Hepatic stellate cell (primary cell): ENCODE measurements at places on chromosomes 2 and 18.

DNA sequence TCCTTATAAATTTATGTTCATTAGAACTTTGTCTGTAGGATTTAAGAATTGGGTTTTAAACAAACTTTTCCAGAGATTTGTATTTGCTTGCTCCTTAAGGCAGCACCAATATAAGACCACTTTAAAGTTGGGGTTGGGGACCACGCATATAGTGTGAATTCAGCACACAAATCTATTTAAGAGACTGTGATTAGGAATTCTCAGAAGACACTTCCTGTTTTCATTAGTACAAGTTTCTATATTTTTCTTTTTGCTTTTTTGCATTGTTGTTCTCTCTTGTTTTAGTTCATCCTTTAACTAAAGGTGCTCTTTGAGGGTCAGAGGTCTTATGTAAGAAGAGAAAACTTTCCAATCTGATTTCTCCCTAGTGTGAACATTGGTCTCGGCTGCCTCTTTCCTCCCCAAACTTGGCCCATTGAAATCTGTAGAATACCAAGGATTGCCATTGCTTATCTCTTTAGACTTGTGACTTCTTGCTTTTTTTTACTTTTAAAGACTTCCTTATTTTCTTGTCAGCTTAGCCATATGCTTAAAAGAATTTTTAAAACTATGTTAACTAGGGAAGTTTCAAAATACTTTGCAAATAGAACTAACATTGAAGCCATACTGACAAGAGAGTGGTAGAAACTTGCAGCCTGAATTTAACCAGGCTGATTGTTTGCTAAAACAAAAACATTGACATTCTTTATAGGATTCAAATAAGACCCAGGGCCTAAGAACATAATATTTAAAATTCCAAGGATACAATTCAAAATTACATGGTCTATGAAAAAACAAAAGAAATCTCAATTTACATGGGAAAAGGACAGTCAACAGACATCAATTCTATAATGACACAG lies 264.1 kb upstream of the FN1 start:
- no peak for DNase-seq

GRCh38 chr2:190017837-190018236 lies 44.7 kb downstream of the MSTN start:
- DNase-seq: no peak

GRCh38 chr2:64649626-64650025 lies 4.1 kb downstream of the SERTAD2 start:
- DNase-seq: no peak

DNA sequence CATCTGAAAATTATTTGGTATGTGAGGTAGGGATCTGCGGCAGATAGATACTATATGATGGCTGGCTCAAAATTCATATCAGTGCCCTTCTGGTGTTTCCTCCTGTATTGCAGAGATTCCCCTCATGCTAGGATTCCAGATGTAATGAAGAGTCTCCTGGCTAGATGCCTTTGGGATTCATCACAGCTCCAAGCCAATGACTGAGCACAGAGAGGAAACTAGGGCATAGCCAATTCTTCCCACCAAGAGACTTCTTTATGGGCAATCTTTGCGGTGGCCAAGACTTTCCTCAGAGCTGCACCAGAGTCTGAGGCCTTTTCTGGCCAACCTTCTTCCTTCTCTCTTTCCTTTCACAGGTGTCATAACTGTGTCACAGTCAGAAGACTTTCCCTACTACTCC lies 25.5 kb upstream of the CIB4 start:
- no peak for DNase-seq

GRCh38 chr2:57450170-57450569 lies 596.4 kb upstream of the VRK2 start:
- DNase-seq: peak; percentile 8

GRCh38 chr2:25673300-25674076 lies at the start of gene DTNB:
Gene DTNB (minus strand): TSS chr2:25673577. CDS start chr2:25652660, 20,917 bp downstream.
- DNase-seq: peak; percentile 64

GRCh38 chr18:62788111-62788510 lies 72.8 kb downstream of the PHLPP1 start:
- no peak for DNase-seq

DNA sequence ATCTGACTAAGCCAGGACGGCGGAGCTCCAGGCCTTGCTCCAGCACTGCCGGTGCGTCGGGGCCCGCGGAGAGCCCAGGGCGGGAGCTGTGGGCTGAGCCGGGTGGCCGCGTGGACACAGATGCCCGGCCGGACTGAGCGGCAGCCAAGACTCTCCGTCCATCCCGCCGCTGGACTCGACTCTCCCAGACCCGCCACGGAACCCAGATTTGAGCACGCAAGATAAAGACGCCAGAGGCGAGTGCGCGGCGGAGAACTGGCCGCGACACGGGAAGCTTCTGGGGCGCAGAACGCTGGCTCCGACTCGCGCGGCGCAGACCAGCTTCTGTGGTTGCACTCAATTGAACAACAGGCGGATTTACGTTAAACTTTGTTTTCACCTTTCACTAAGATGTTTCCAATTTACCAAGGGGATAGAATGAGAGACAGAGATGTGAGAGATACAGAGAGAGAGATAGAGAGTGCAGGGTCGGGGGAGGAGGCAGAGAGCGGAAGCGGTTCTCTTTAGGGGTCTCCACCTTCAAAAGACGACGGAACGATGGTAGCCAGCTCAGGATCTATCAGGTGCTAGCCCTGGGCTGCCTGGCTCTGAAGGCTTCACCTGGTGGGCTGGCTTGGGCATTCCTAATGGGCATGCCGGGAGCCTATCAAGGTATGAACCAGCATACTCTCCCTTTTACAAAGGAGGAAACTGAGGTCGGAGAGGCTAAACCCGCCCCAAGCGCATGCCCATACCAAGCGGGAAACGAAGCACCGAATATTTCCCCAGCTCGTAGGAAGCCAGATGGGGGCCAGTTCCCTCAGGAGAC lies 10.4 kb upstream of the EN1 start:
- DNase-seq: peak; percentile 8

- DNase-seq: no peak
Observed at GRCh38 chr18:36597636-36598035, 231.2 kb downstream of the TPGS2 start.

GRCh38 chr2:205280596-205281236 lies 401.6 kb upstream of the NRP2 start:
- DNase-seq: no peak

DNA sequence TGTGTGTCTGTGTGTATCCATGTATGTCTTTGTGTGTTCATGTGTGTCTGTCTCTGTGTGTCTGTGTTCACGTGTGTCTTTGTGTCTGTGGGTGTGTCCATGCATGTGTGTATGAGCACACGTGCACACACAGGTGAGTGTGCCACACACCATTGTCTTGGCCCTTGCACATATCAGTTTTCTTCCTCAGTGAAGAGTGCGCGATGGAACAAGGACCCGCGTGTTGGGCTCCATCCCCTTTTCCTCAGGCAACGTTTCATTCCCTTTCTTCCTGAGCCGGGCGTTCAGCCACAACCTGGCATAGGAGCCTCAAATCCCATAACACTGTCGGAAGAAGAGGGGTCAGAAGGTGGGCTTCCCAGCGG lies 74.3 kb downstream of the PTGR3 start:
- DNase-seq: no peak

- DNase-seq: peak; percentile 31
Observed at GRCh38 chr2:6826081-6826913, 39.4 kb downstream of the CMPK2 start.

DNA sequence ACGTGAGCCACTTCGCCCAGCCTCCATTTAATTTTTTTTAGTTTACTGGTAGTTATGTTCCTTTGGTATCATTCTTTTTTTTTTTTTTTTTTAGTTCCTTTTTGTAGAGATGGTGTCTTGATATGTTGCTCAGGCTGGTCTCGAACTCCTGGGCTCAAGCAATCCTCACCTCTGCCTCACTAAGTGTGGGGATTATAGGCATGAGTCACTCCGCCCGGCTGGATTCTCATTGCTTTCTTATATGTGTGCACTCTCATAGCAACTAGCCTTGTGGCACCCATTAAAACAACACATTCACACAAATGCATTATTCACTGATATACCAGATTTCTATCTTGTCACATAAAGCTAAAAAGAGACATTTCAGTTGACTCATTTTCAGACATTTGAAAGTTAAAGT lies 4.2 kb downstream of the TTC27 start:
- DNase-seq: peak; percentile 11

- peak; percentile 31 for DNase-seq
Observed at GRCh38 chr18:58788971-58789875, 75.5 kb upstream of the ZNF532 start.

DNA sequence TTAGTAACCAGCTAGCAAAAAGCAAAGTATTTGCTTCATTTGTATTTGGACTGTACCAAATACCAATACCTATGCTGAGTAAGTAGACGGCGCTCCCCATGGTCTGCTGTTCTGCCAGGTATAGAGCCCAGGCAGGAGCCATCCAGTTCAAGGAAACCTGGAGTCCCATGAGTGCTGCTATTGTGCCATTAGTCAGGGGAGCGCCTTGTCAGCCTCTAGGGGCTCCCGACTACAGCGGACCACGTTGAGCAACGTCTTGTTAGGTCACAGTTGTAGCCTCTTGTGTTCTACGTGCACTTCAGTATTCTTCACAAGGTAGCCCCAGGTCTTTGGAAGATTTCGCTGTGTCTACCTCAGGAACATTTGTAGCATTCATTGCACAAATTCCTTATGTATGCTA lies 21.6 kb upstream of the SLC9A2 start:
- no peak for DNase-seq

DNA sequence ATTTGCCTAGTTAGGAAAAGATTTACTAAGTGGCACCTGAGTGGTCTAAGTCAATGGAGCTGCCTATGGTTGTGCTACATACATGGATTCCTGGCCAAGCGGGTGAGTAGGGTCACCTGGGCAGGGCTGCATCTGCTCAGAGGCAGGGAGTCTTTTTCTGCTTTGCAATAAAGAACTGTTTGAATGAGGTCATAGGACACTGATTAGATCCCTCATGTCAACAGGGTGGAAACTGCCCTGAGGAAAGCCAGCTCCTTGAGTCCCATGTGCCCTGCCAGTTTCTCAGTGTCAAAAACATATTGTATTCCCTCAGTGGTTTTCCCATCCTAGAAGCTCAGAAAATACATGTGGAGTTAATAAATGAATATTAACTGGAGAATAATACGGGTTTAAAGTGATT lies 4.6 kb downstream of the LAMA3 start:
- DNase-seq: no peak

GRCh38 chr2:120291401-120292311 lies 39.0 kb downstream of the RALB start:
- no peak for DNase-seq

GRCh38 chr2:13681936-13682335 lies 950.6 kb upstream of the LRATD1 start:
- no peak for DNase-seq

- no peak for DNase-seq
Observed at GRCh38 chr2:173221132-173221695, 133.5 kb upstream of the CDCA7 start.

DNA sequence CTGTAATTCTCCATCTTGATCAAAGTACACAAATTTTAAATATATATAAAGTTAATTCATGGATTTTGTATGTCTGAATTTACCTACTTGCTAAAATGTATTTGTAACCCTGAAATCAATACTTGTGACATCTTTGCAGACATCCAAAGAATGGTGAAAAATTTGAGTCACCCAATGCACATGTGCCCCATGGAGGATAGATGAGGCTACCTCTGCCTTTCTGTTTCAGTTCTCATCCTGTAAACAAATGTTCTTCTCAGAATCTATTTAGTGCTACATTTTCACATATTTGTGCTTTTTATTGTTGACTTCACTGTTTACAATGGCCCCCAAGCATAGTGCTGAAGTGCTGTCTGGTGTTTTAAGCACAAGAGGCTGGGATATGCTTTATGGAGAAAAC lies 171.5 kb downstream of the LRATD1 start:
- DNase-seq: no peak
